MCF 10A (cell line): ENCODE measurements at places on chromosomes 3 and 15. TPM values are rescaled to one million over a fixed set of nuclear protein-coding genes. Genes with fewer than 3 reads are reported as not detected.

The CCDC39 gene
- total RNA-seq = not detected in 2 replicates

The SMARCC1 gene
- 59.1 and 77.5 TPM in 2 replicates for total RNA-seq

The GOLGA8N gene
- 9.1 and 9.6 TPM in 2 replicates for total RNA-seq

The HEMK1 gene
- total RNA-seq = 19.9 and 23.8 TPM in 2 replicates
